ENCODE measurements at places on chromosomes 11 and 22.

GRCh38 chr11:10735481-10736475, 15.3 kb upstream of the CTR9 start:
- peak; percentile 77 for DNase-seq

- DNase-seq = no peak
Observed at GRCh38 chr11:105899772-105900171, 122.3 kb downstream of the MSANTD4 start.

DNA sequence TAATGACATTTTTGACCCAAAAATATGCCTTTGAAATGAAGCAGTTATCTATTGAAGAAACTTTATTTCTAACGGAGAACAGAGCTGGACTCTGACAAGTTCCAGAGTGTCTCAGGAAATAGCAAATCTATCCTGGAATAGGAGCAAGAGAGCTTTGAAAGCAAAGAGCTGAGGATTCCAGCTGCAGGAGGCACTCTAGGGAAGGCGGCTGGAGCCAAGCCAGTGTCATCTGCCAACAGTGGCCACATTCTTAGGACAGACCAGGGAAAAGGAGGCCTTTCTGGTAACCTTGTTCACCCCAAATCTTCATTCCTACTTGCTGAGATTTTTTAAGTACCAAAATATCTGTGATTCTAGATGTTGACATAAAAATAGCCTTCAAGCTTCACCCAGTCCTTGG, 493.5 kb upstream of the B3GAT1 start:
- DNase-seq = no peak

DNA sequence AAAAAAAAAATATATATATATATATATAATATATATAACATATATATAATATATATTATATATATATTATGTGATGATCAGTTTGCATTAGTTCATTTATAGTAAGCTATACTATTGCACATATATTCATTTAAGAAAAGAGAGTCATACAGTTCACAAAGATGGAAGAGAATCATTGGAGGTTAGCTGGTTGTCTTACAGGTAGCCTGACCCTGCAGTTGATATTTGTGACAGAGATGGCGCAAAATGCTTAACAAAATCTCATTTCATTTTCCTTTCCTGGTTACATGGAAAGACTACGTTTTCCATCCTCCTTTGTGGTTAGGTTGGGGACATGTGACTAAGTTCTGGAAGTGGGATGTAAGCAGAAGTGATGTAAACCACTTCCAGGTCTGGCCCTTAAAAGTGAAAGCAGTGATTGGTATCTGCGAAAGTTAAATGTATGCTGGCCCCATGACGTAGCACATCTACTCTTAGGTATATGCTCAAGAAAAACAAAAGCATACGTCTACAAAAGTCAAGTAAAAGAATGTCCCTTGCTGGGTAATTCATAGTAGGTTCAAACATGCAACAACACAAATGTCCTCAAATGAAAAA, 7.2 kb upstream of the TMEM135 start:
- DNase-seq = peak; percentile 17

DNA sequence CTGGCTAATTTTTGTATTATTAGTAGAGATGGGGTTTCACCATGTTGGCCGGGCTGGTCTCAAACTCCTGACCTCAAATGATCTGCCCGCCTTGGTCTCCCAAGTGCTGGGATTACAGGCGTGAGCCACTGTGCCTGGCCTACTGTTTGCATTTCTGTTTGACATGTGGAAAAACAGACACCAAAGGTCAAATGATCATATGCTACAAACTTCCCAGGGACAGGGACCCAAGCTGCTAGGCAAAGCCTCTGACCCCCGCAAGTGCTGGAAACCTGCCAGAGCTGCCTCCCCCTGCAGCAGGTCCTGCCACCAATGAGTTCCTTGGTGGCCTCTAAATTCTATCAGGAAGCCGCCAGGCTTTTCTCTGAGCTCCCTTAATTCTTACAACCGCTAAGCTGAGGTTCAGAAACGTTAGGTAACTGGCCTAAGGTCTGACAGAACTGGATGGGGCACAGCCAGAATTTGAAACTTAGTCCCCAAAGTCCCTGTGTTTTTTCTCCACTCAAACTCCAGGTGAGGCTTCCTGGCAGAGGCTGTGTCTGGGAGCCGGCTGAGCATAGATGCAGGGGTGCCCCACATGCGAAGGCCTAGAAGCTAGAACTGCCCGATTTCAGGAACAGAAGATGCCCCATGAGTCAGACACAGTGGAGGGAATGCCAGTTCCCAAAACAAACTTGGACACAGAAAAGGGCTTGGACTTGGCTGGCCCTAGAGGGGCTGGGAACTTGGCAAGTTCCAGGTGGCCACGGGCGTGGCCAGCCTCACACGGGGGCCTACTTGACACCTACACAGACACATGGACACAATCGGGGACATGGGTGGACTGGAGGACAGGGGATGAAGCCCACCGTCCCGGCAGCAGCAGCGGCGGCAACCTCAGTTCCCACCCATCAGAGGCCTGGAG, 7.4 kb downstream of the CSNK1E start:
- no peak for DNase-seq

DNA sequence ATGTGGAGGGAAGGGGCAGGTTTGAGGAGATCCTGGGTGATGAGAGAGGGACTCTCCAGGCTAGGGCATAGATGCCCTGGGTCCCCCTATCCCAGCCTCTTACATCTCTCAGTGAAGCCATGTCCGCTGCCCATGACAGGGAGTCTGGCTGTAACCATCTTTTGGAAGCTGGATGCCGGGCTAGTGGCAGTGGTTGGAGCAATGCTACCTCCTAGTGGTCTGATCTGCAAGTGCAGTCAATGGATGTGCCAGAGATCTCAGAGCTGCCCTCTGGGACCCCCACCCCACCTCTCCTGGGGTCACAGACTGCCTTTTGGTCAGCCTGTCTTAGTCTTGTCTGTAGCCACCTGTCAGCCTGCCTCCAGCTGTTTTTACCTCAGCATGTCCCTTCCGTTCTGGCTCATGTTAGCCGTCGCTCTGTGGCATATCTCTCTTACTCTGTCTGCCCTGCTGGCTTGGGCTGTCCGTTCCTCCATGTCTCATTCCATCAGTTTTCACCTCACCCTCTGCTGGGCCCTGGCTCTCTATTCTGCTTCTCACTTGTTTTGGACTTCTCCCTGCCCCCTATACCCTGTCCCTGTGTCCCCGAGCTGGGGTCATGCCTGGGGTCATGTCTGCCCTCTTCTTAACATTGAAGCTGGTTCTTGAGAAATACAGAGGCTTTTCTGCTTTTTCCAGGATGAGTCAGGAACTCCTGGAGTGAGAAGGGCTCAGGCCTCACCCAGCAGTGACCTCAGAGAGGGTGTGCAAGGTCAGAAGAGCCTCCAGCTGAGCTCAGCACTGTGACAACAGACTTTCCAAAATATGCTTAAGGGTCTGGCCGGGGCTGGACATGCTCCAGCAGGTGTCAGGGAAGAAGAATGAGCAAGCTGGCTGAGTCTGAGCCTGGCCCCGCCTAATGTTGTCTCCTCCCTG, 52.0 kb upstream of the THY1 start:
- DNase-seq = peak; percentile 22

DNA sequence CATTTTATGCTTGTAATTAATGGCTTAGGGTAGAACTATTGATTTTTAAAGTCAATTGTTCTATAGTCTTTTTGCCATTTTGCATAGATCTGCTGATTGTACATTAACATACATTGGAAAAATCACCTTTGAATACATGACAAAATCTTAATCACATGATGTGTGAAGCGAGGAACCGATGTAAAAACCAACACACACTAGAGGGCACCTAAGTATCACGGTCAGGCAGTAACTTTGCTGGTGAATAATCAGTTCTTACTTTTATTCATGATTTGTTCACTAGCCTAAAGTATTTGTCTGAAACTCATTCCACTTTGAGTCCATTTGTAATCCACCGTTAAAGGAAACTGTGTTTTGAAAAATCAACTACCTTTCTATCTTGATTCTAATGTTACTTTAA, 28.2 kb downstream of the JHY start:
- DNase-seq = no peak

GRCh38 chr11:108624196-108624925, 30.8 kb upstream of the EXPH5 start:
- peak; percentile 3 for DNase-seq

GRCh38 chr11:20131788-20132666, 28.2 kb downstream of the DBX1 start:
- no peak for DNase-seq

DNA sequence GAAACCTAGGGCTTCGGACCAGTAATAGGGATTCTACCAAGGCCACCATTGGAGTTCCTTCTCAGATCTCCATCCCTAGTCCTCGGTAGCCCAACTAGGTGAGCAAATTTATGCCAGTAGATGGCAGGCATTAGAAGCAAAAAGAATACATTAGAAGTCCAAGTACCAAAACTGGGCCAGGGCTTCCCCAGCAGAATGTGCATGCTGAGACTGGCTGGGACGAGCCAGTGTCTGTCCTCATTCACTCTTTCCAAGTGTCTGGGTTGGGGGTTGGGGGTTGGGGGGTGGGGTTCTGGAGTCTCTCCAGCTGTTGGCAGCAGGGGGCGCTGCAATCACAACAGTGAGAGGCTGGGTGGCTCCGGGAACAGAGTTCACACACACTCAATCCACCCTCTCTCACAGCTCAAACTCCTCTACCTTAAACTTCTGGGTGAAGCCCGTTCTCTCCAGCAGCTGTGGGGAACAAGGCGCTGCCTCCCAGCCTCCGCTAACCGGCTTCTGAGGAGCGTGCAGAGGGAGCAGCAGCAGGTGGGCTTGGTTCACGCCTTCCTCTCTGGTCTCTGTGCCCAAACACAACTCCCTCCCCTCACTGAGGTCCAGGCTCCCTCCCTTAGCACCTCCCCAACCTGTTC, 57.5 kb downstream of the BTG4 start:
- no peak for DNase-seq

- DNase-seq = no peak
Observed at GRCh38 chr11:130882138-130882551, 34.1 kb downstream of the SNX19 start.

DNA sequence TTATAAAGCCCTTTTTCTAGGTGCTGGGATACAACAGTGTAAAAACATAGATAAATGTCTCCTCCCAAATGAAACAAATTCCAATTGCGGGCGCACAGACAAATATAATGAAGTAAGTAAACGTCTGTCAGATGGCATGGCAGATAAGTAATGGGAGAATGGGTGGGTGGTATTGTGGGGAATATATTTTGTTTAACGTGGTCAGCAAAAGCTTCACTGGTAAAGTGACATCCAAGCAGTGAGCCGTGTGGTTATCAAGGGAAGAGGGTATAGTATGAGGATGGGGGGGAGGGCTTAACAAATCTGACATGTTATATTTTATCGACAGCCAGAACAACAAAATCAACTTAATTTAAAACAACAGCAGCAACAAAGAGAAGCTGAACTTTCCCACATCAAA, 1.2 kb downstream of the SVIP start:
- no peak for DNase-seq

GRCh38 chr11:113967361-113967760, 7.5 kb upstream of the HTR3A start:
- DNase-seq = no peak

- DNase-seq = no peak
Observed at GRCh38 chr11:102604875-102605274, 20.3 kb downstream of the MMP20 start.

GRCh38 chr11:82969811-82970210, 68.3 kb downstream of the DDIAS start:
- no peak for DNase-seq

DNA sequence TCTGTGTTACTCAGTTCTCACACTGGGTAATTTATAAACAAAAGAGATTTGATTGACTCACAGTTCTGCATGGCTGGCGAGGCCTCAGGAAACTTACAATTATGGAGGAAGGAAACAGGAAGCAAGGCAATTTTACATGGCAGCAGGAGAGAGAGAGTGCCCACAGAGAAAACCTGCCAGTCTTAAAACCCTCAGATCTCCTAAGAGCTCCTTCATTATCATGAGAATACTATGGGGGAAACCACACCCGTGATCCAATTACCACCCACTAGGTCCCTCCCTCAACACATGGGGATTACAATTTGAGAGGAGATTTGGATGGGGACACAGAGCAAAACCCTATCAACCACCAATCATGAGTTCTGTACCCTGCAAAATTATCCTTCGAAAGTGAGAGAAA, 1180.8 kb downstream of the JRKL start:
- DNase-seq = no peak

- DNase-seq = no peak
Observed at GRCh38 chr22:32042924-32043323, at the start of gene SLC5A1. SLC5A1 (plus strand) TSS chr22:32043261; CDS start chr22:32043282, 21 bp downstream.

DNA sequence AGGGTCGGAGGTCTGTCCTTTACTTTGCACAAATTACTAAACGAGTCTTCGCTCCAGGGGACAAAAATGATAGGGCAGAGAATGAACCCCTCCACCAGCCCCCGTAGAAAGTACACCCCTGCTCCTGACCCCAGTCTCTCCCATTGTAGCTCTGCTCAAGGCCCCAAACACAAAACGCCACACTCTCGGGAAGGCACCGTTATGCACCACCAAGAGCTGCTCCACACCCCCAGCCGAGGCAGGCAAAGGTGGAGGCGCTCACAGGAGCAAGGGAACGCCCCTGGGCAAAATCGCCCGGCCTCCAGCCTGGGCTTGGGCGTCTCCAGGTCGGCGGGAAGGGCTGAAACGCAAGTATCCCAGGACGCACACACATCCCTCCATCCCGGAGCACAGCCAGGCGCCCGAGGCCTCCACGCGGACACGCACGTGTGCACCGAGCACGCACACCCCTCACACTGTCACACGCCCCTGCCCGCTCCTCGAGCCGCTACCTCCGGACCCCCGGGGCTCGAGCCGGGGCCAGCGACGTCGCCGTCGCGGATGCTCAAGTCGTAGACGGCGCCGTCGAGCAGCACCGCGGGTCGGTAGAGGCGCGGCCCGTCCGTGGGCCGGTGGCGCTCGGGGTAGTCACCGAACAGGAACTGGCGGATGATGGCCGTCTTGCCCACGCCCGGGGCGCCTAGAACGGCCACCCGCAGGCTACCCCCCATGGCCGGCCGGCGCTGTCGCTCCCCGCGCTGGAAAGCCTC, 786 bp downstream of the RASL10A start:
- no peak for DNase-seq

- DNase-seq = no peak
Observed at GRCh38 chr11:285021-285893, 3.7 kb upstream of the PGGHG start.

GRCh38 chr11:46339816-46340215, 7.4 kb upstream of the DGKZ start:
- DNase-seq = no peak

- DNase-seq = no peak
Observed at GRCh38 chr11:120331301-120331996, 4.8 kb upstream of the ARHGEF12 start.

DNA sequence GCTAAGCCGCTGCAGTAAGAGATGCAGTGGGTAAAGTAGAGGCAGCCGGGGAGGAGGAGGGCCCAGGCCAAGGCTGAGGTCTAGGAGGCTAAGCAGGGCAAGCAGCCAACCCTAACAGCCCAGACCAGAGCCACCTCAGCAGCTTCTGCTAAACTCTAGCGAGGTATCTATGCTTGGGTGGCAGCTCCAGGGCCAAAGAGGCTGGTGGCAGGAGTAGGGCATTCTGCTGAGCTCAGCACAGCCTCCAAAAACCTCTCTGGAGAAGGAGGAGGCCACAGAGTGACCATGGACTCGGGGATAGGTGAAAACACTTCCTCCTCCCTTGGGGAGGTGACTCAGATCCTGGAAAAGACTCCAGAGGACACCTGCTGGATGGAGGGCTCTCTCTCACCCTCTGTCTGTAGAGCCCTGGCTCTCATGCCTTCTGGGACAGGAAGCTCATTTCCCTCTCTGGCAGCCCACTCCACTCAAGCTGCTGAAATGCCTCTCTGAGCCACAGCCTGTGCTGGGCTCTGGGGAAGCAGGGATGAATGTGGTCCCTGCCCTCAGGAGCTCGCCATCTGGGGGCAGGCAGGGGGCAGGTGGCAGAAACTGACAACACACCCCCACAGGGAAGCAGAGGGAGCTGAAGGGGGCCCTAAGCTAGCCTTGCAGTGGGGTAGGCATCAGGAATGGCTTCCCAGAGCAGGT, 16.5 kb upstream of the TPBGL start:
- no peak for DNase-seq

Measured in central memory CD4-positive, alpha-beta T cell (primary cell).